ENCODE measurements at places on chromosomes 2 and 18. TPM values are rescaled to one million over a fixed set of nuclear protein-coding genes. Genes with fewer than 3 reads are reported as not detected.

DNA sequence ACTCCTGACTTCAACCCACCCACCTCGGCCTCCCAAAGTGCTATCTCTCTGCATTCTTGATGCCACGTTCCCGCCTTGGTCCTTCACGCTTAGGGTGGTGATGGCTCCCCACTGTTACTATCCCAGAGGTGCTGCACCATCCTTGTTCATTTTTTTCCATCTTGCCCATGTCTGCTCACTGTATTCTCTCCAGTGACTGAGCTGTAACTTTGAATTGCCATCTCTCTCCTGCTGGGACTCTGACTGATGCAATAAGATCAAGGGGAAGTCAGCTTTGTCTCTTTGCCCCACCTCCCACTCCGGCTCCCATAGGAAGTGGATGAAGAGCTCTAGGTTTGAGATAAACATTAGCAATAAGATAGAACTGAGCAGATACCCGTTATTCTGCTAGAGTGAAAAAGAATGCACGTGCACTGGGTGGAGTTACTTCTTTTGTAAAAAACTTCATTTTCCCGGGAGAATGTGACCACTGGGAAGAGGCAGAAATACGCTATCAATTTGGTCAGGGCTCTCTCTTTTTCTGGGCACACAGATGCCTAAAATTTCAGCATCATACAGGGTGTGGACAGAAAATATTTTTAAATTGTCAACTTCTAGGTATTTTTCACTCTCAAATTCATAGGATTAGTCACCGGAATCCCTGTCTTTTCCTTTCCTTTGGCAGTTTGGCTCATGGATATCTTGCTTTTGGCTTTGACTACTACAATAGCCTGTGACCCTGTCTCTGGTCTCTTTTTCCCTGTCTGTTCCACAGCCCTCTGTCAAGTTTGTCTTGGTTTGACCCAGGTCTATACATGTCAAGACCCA lies 105.4 kb downstream of the POLR1A start:
- no peaks in the 10 kb centered on the region for H3K27me3 ChIP-seq
- no peak overlapping the region for H3K4me3 ChIP-seq
- peaks cover 39% of the 10 kb centered on the region for H3K4me1 ChIP-seq

DNA sequence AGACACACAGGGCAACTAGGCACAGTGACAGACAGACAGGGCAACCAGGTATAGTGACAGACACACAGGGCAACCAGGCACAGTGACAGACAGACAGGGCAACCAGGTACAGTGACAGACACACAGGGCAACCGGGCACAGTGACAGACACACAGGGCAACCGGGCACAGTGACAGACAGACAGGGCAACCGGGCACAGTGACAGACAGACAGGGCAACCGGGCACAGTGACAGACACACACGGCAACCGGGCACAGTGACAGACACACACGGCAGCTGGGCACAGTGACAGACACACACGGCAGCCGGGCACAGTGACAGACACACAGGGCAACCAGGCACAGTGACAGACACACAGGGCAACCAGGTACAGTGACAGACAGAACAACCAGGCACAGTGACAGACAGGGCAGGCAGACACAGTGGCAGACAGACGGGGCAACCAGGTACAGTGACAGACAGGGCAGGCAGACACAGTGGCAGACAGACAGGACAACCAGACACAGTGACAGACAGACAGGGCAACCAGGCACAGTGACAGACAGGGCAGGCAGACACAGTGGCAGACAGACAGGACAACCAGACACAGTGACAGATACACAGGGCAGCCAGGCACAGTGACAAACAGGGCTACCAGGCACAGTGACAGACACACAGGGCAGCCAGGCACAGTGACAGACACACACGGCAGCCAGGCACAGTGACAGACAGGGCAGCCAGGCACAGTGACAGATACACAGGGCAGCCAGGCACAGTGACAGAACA lies 64.7 kb upstream of the RAB6C start:
- peaks cover 21% of the 10 kb centered on the region for H3K27me3 ChIP-seq
- peak; percentile 29 for DNase-seq
- H3K36me3 ChIP-seq, result no peaks in the 10 kb centered on the region
- no peak overlapping the region for H3K4me3 ChIP-seq
- no peaks in the 10 kb centered on the region for H3K4me1 ChIP-seq

GRCh38 chr18:58455314-58456188 lies 173.3 kb downstream of the ALPK2 start:
- no peak overlapping the region for H3K4me3 ChIP-seq
- DNase-seq, result no peak
- peaks cover 8% of the 10 kb centered on the region for H3K27me3 ChIP-seq
- peaks cover 31% of the 10 kb centered on the region for H3K4me1 ChIP-seq
- H3K27ac ChIP-seq, result peak overlapping the region; percentile 54

DNA sequence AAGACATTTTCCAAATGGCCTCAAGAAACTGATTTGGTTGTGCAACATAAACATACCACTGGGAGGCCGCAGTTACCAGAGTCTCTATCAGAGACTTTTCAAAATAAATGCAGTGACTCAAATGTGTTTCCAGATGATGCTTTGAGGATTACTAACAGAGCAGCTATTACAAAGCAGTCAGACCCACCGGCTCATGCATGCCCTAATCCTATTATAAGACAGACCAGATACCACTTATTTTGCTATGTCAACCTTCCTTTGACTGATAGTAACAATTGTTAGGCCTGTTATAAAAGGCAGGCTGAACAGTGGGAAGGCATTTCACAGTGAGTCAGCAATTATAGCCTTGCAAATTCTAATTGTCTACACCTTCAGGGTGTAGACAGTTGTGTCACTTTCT lies 217.7 kb downstream of the LRRTM1 start:
- H3K27me3 ChIP-seq, result no peaks in the 10 kb centered on the region
- no peak overlapping the region for H3K27ac ChIP-seq
- no peaks in the 10 kb centered on the region for H3K4me1 ChIP-seq
- no peak overlapping the region for H3K4me3 ChIP-seq

- peaks cover 46% of the 10 kb centered on the region for H3K27me3 ChIP-seq
- DNase-seq, result no peak
- no peak overlapping the region for H3K27ac ChIP-seq
- no peaks in the 10 kb centered on the region for H3K4me1 ChIP-seq
- H3K36me3 ChIP-seq, result no peaks in the 10 kb centered on the region
Measured at GRCh38 chr2:232480201-232481190, 7.1 kb downstream of the ECEL1 start.

DNA sequence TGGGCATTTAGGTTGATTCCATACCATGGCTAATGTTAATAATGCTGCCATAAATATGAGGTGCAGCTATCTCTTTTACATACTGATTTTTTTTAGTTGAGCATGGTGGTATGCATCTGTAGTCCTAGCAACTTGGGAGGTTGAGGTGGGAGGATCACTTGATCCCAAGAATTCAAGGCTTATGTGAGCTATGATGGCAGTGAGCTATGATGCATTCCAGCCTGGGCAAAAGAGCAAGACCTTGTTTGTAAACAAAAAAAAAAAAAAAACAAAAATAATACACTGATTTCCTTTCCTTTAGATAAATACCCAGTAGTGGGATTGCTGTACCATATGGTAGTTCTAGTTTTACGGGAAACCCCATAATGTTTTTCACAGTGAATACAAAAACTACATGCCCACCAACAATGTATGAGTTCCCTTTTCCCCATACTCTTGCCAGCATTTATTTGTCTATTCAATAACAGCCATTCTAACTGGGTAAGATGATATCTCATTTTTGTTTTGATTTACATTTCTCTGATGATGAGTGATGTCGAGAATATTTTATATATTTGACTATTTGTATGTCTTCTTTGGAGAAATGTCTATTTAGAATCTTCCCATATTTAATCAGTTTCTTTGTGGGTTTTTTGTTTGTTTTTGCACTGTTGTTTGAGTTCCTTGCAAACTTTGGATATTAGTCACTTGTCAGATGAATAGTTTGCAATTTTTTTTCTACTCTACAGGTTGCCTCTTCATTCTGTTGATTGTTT lies 281.0 kb upstream of the KYNU start:
- H3K4me3 ChIP-seq, result no peak overlapping the region
- no peaks in the 10 kb centered on the region for H3K27me3 ChIP-seq
- H3K4me1 ChIP-seq, result no peaks in the 10 kb centered on the region
- DNase-seq, result no peak
- no peaks in the 10 kb centered on the region for H3K36me3 ChIP-seq

DNA sequence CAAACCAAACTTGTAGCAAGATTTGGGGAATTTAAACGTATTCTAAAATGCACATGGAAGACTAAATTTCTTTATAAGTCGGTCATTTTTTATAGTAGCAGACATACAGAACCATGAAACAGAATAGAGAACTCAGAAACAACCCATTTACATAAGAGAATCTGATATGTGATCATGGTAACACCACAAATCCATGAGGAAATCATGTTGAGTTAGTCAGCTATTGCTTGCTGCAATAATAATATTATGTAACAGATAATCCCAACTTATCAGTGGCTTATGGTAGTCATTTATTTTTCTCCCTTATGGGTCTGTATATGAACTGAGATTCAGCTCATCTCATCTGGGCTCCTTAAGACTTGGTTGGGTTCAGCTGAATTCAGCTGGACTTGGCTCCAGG lies 103.4 kb upstream of the SERTAD2 start:
- H3K4me3 ChIP-seq, result no peak overlapping the region
- H3K36me3 ChIP-seq, result peaks cover 4% of the 10 kb centered on the region
- H3K27me3 ChIP-seq, result no peaks in the 10 kb centered on the region
- H3K27ac ChIP-seq, result no peak overlapping the region
- peaks cover 9% of the 10 kb centered on the region for H3K4me1 ChIP-seq
- DNase-seq, result no peak

- no peak overlapping the region for H3K4me3 ChIP-seq
- peaks cover 12% of the 10 kb centered on the region for H3K4me1 ChIP-seq
- H3K36me3 ChIP-seq, result peaks cover 9% of the 10 kb centered on the region
- DNase-seq, result no peak
- peak overlapping the region; percentile 39 for H3K27ac ChIP-seq
Measured at GRCh38 chr2:46305767-46306166, 8.6 kb downstream of the EPAS1 start.

DNA sequence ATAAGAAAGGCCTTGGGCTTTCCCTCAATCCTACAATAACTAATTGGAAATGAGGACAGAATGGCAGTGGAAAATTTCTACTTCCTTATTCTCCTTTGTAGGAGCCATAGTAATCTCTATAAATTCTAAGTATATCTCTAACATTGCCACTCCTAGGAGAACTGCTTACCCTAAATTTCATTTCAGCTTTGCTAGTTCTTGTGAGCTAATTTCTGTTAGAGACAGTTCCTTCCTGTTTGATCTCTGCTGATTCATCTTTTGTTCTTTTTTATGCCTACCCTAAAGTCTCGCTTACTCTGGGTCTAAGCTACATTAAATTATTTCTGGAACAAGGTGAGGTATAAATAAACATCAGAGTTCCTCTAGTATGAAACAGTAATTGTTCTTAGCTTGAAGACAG lies 25.7 kb downstream of the ABHD3 start:
- no peak overlapping the region for H3K4me3 ChIP-seq
- no peaks in the 10 kb centered on the region for H3K27me3 ChIP-seq
- no peak overlapping the region for H3K27ac ChIP-seq
- H3K4me1 ChIP-seq, result no peaks in the 10 kb centered on the region
- DNase-seq, result no peak

DNA sequence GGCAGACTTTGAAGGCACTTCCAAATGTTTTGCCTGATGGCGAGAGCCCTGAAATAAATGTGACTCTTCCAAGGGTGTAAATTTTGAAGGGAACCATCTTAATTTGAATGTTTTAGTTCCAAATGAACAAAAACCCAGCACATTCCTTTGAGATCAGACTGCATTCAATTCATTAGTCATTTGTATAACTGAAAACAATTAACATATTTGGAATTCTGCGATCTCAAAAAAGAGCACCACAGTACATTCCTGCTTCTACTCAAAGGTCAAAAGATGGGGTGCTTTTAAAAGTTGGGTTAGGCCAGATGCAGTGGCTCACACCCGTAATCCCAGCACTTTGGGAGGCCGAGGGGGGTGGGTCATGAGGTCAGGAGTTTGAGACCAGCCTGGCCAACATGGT lies 38.2 kb upstream of the CHRNA1 start:
- H3K36me3 ChIP-seq, result peaks cover 32% of the 10 kb centered on the region
- no peaks in the 10 kb centered on the region for H3K27me3 ChIP-seq

- H3K4me3 ChIP-seq, result peak overlapping the region; percentile 21
- H3K4me1 ChIP-seq, result peaks cover 21% of the 10 kb centered on the region
- DNase-seq, result no peak
- H3K27me3 ChIP-seq, result no peaks in the 10 kb centered on the region
- no peaks in the 10 kb centered on the region for H3K36me3 ChIP-seq
- H3K27ac ChIP-seq, result peak overlapping the region; percentile 70
Measured at GRCh38 chr2:216002101-216002678, 11.2 kb downstream of the MREG start.

DNA sequence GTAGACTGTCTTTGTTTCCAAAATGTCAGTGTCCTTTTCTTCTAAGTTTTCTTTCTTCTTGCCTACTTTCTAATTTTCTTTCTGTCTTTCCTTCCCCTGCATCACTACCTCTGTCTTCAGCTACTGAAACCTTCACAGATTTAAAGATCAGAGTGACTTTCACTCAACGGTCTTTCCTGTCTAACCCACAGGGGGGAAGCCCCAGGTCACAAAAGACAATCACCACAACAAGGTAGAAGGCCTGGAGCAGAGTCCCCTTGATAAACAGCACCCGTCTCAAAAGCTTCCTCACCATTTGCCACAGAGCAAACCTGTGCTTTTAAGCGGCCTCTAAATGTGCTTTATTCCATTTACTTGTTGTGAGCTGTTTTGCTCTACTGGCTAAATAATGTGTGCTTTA lies 665.4 kb downstream of the BCL11A start:
- no peak for DNase-seq
- H3K4me1 ChIP-seq, result peaks cover 22% of the 10 kb centered on the region
- H3K27ac ChIP-seq, result no peak overlapping the region
- no peak overlapping the region for H3K4me3 ChIP-seq
- no peaks in the 10 kb centered on the region for H3K27me3 ChIP-seq

DNA sequence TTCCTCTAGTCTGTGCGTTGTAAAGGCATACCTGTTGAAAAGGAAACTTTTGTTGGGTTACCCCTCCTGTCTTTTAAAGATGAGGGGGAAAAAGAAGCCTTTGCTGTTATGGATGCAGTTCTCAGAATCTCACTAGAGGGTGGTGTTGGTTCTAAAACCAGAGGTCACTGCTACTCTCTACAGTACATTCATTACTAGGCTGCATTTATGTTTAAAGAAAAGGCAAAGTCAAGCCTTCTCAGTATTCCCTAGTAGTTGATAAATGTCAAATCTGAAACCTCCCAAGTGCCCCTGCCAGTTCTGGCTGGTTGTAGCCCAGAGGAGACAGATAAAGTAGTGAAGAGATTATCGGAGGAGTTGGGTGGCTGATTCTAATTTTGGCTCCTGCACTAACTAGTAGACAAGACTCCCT lies 1.4 kb upstream of the PLCL1 start:
- no peaks in the 10 kb centered on the region for H3K36me3 ChIP-seq
- H3K27me3 ChIP-seq, result peaks cover 56% of the 10 kb centered on the region
- DNase-seq, result no peak
- peaks cover 17% of the 10 kb centered on the region for H3K4me1 ChIP-seq

- no peak overlapping the region for H3K4me3 ChIP-seq
- peaks cover 4% of the 10 kb centered on the region for H3K36me3 ChIP-seq
- DNase-seq, result no peak
- no peak overlapping the region for H3K27ac ChIP-seq
- no peaks in the 10 kb centered on the region for H3K4me1 ChIP-seq
Measured at GRCh38 chr2:15400240-15400826, 160.8 kb downstream of the NBAS start.

The ADD2 gene
- 5.0 TPM for total RNA-seq

The BOK gene
- total RNA-seq, result 108 TPM

The ADAM23 gene
- 20.2 TPM for total RNA-seq

The STON1 gene
- 15.7 TPM for total RNA-seq

The ZNF396 gene
- 4.8 TPM for total RNA-seq

The CDH2 gene
- total RNA-seq, result 38.2 TPM

The VPS54 gene
- total RNA-seq, result 21.5 TPM

The ALLC gene
- total RNA-seq, result not detected

The M1AP gene
- total RNA-seq, result 0.71 TPM

The MC5R gene
- not detected for total RNA-seq

The HK2 gene
- 27.6 TPM for total RNA-seq

The LYG2 gene
- total RNA-seq, result not detected

The CPLX4 gene
- total RNA-seq, result not detected
